NCI-H1092 treated with DMSO at 0.1 percent for 48 hours (cell line): ENCODE measurements at places on chromosomes 3 and 15.

DNA sequence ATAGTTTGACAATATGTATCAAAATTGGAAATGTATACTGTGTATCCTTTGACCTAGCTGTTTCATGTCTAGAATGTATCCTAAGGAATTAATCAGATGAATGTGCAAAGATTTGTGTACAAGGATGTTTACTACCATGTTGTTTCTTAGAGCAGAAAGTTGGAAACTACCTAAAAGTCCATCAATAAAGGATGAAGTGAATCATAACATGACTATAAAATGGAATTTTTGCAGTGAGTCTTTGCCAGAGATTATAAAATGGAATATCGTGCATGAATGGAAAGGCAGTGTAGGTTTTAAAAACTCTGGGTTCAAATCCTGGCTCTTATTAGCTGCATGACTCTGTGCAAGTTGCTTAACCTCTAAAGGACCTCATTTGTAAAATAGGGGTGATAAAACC lies 14.3 kb downstream of the POGLUT1 start:
- no peak for DNase-seq

DNA sequence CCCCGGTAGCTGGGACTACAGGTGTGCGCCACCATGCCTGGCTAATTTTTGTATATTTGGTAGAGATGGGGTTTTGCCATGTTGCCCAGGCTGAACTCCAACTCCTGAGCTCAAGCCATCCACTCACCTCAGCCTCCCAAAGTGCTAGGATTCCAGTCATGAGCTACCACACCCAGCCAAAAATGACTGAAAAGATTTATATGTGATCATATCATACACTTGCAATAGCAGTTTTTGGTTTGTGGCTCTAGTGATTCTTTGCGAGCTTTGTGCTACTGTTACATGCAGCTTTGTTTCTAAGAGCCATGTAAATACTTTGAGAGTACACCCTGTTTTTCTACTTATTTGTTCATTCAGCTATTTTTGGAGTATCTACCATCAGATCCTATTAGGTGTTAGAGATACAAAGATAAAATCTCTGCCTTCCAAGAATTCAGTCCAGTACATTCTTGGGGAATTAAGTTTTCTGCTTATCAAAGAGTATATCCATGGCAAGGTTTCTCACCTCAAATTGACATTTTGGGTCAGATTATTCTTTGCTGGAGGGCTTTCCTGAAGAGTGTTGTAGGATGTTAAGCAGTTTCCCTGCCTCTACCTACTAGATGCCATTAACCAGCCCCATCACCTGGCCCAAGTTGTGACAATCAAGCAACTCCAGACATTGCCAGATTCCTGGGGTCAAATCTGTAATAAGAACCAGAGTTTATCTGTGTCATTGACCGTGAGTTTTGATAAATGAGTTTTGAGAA lies 15.0 kb downstream of the SNAP23 start:
- no peak for DNase-seq

DNA sequence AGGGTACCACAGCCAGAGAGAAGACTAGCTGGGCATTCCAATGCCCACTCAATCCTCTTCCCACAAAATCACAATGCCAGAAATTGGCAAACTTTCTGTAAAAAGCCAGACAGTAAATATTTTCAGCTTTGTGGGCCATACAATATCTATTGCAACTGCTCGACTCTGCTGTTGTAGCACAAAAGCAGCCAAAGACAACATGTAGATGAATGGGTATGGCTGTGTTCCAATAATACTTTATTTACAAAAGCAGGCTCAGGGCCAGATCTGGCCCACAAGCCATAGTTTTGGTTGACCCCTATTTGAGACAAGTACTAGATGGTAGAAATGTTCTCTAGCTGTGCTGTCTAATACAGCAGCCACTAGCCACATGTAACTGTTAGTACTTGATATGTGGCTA lies 330.9 kb downstream of the ERC2 start:
- peak; percentile 70 for DNase-seq

DNA sequence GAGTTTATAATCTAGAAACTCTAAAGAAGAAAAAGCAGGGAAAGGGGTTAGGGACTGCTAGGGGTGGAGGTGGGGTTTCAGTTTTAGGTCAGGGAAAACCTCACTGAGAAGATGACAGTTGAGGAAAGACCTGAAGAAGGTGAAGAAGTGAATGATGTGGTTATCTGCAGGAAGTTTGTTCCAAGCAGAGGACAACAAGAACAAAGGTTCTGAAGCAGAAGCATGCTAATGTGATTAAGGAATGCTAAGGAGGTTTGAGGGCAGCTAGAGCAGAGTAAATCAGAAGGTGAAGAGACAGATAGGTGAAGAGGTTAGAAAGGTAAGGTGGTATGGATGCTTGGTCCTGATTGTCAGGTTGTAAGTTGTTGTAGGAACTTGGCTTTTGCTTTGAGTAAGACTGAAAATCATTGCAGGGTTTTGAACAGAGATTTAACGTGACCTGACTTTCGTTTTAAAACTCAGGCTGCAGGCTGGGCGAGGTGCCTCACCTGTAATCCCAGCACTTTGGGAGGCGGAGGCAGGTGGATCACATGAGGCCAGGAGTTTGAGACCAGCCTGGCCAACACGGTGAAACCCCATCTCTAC lies 8.6 kb downstream of the OXSR1 start:
- no peak for DNase-seq

DNA sequence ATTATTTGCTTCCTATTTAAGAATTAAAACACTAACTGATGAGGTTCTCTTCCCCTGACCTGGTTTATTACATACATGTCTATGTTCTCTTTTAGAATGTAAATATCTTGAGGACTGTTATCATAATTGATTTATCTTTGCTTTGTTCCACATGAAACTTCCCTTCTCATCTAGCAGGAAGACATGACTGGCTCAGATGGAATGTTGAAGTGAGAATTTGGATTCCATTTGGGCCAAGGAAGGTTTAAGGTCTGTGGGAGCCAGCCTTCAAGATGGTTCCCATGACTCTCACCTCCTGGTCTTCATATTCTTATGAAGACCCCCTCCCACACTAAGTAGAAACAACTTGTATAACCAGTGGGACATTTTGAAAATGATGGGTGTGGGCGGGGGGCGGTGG lies 222.2 kb upstream of the GADL1 start:
- DNase-seq, result no peak

DNA sequence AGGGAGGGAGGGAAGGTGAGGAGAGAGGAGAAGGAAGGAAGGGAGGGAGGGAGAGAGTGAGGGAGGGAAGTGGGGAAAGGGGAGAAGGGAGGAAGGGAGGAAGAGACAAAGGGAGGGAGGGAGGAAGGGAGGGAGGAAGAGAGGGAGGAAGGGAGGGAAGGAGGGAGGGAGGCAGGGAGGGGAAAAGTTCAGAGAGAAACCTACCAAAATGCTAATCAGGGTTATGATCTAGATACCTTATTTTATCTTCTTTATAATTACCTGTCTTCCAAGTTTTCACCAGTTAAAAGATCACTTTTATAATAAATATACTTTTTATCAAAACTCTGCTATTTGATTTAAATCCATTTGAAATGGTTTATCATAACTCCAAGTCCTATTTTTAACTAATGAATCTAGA lies 44.4 kb downstream of the FAM174B start:
- no peak for DNase-seq
